ENCODE measurements at places on chromosomes 13 and 19.
A peak's percentile ranks its signal among the peaks of the same experiment; 100 is the strongest.

DNA sequence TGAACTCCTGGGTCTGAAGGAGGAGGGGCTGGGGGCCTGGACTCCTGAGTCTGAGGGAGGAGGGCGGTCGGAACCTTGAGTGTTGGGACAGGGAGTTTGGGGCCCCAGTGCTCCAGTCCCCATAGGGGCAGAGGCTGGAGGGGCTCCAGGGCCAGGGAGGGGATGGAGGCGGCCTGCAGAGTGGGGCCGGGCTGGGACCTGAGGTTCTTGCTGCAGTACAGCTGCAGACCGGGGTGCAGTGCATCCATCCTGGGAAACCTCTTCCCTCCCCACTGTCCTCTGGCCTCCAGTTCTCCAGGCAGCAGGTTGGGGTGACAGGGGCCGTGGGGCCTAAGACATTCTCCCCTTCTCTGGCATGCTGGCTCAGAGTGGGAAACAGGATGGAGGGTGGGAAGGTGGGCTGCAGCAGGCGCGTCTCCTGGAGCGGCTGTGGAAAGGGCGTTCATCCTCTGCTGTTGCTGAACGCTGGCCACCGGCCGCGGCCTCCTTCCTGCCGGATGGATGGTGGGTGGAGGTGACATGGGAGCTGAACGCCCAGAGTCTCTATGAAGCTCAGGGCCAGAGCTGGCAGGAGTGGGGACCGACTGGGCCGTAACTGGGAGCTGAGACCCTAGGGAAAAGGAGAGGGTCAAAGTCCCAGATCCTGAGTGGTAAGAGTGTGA is 1.6 kb downstream of the BRSK1 start:
- DNase-seq: no peak

DNA sequence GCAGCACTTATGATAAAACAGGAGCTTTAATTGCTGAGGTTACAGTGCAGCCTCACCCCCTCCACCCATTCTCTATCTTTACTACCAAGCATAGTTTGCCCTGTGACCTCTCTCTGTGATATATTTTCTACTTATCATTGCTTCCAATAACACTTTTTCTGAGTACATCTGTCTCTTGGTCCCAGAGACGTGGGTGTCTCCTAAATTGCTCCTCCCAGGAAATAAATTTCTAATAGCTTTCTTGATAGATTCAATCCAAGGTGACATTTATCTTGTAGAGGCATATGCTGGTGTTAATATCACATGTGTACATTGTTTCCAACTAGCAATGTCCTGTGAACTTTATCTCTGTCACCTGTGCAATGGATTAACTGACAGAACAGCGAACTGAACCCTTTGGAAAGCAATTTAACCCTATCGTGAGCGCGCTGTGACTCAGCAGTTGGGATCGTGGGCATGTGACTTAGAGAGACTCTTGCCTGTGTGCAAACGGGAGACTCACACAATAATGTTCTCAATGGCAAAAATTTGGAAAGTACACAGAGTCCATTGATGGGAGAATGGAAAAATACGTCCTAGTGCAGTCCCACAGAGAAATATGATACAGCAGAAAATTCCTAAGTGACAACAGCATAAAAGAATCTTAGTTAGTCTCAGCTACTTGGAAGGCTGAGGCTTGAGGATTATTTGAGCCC is 7.0 kb upstream of the MAP2K2 start:
- no peak for DNase-seq

DNA sequence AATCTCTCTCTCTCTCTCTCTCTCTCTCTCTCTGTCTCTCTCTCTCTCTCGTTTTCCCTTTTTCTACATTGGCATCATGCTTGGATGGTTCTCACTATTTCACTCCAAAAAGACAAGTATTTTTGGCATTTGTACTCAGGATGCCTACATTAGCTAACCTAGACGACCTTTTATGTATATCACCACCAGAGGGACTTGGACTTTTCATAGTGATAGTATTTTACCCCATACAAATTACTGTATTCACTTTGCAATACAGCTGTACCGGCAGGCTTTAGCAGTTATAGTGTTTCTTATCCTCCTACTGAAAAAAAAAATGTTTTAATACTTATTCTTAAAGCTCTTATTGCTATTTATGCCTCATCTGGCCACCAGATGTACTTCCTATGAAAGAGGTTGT is 687.2 kb upstream of the KLHL1 start:
- peak; percentile 40 for DNase-seq

- no peak for DNase-seq
Observed at GRCh38 chr13:77918391-77919245, at the start of gene EDNRB. EDNRB (minus strand) TSS chr13:77918831; CDS start chr13:77918573, 258 bp downstream.

GRCh38 chr13:79401259-79402070 is 4.6 kb downstream of the RBM26 start:
- DNase-seq: peak; percentile 49

GRCh38 chr19:2231621-2232221 is 4.4 kb downstream of the PLEKHJ1 start:
- no peak for DNase-seq

DNA sequence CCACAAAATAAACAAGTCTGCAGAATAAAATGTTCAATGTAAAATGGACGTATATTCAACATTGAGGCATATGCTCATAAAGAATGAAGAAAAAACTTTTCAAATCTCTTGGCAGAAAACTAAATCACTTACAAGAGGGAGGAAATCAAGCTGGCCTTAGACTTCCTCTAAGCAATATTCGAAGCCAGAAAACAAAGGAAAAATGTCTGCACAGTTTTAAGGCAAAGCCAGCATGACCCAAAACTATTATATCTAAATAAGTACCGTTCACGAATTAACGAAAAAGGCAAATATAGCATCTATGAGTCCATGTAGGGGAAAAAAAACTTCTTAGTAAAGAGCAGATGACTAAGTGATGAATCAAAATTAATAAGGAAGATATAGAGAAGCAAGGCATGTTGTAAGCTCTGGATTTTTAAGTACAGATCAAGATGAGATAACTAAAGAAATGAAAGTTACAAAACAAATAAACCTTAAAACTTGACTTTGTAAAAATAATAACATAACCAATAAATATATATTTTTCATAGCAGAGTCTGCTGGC is 101.3 kb downstream of the KCNRG start:
- DNase-seq: peak; percentile 47

- DNase-seq: peak; percentile 61
Observed at GRCh38 chr19:6047741-6048251, 62.5 kb downstream of the RFX2 start.

GRCh38 chr13:29594710-29595379 is 643 bp downstream of the SLC7A1 start:
- peak; percentile 48 for DNase-seq

GRCh38 chr19:24098359-24098758 is 11.4 kb downstream of the ZNF254 start:
- no peak for DNase-seq

- no peak for DNase-seq
Observed at GRCh38 chr13:43861863-43862262, 17.7 kb downstream of the CCDC122 start.

GRCh38 chr19:14544977-14545715 is 15.8 kb downstream of the TECR start:
- no peak for DNase-seq

DNA sequence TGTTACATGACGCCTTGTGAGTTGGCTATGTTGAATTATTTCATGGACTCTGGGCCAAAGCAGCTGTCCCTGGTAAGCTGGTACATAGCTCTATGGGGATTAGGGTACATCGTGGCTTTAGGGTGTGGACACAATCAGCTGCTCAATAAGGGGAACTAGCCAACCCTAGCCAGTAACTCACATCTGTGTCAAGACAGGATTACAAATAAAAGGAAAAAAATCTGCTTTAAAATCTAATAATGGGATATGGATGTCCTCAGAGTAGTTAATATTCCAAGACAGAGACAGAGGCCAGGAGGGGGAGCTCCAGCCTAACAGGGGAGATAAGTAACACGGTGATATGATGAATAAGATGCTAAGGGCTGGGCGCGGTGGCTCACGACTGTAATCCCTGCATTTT is 21.1 kb upstream of the ZNF766 start:
- peak; percentile 48 for DNase-seq

- no peak for DNase-seq
Observed at GRCh38 chr19:9981406-9982260, 28.7 kb downstream of the COL5A3 start.

DNA sequence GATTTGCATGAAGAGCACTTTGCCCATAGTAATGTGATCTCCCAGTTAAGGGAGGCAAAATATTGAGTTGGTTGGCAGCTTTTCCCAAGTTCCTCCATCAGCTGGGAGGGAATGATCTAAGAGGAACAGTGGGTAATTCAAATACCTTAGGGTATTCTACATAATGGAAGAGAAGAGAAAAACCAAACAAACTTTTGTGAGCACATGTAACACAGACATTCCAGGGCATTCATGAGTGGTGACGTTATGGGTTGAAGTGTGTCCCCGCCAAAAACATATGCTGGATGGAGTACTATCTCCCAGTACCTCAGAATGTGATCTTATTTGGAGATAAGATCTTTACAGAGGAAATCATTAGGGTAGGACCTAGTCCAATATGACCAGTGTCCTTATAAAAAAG is 220.1 kb downstream of the FOXO1 start:
- no peak for DNase-seq

DNA sequence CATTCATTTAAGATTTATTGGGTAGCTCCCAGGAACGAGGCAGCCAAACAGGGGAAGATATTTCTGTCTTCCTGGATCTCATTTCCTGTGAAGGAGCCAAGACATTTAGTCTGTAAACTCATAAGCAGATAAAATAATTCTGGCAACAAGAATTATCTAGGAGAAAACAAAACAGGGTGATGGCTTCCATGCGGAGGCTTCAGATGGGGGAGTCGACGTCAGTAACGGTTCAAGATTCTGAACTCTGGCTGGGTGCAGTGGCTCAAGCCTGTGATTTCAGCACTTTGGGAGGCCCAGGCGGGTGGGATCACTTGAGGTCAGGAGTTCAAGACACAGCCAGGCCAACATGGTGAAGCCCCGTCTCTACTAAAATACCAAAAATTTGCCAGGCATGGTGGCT is 1.3 kb downstream of the GNA15 start:
- no peak for DNase-seq

DNA sequence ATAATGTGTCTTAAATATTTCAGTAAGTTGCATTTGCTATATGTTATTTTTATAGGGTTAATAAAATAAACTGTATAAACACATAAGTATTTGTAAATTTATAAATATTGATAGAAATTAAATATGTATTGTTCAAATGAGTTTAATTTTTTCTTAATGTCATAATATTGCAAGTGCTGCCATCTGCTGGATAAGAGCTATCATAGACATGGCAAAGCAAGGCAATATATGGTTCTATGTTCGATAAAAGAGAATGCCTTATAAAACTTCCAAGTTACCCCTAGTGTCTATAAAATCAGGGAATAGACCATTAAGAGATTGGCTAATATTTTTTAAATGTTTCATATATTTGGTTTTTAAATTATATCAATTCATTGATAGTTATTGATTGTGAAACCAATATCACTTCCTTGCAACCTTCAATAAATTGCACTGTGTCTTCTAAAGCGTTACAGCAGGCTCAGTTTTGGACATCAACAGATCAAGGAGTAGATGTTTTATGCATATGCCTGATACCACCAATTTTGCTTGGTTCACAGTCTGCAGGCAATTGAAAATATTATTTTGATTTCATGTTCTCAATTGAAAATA is 29.0 kb upstream of the SLITRK6 start:
- peak; percentile 44 for DNase-seq

DNA sequence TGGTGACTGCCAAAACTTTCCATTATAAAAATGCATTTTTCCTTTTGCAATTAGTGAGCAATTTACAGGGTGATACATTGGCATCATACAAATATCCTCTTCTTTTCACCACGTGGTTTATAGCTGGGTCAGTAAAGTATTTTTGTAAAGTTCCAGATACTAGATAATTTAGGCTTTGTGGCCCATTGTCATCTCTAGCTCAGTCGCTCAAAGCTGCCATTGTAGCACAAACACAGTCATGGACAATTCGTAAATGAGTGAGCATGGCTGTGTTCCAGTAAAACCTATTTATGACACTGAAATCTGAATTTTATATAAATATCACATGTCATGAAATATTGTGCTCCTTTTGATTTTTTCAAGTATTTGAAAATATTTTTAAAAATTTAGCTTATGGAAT is 162.9 kb downstream of the USP12 start:
- DNase-seq: no peak

DNA sequence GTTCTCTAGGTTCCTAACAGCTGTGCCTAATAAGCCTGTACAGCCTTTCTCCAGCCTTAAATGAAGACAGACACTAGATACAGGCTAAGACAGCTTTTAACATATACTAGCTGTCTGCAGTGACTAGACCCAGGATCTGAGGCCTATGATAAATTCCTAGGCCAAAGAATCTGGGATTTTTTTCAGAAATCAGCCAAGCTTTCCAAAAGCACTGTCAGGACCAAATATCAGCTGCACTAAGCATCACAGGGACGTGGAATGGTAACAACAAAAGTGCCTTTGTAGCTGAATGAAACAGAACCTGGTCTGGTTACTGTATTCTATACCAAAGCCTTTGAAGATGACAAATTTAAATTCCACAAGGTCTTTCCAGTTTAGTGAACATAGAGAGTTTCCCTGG is 77.9 kb upstream of the DOCK9 start:
- no peak for DNase-seq

DNA sequence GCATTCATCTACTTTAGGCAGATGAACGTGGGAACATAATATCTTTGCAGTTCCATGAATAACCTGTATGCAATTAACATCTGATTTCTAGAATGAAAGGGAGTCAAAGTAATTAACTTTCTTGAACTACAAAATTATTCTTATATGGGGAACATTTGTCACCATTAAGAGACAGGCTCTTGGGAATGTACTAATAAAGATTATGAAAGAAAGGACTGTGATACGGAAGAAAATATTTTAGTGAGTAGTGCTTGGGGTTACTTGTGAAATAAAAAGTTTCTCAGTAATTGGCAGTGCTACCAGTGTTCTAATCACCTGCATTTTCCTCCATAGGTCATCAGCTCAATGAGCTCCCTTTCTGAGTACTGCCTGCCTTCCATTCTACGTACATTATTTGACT is 85.4 kb downstream of the FRY start:
- no peak for DNase-seq

- DNase-seq: no peak
Observed at GRCh38 chr19:32829345-32829896, 40.1 kb downstream of the SLC7A9 start.

DNA sequence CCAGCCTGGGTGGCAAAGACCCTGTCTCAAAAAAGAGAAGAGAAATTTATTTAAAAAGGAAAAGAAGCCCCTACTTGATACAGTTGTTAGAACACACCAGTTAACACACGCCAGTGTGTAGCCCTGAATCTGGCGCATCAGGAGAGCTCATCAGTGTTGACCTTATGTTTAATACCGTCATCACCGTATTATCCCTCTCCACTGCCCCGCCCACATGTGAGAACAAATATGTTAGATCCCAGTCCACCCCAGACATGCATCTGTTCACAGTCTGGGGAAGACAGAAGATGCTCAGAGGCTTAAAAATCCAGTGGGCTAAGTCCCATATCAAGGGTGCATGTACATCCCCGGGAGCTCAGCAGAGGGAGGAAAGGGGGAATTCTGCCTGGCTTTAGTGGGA is 155.2 kb downstream of the DPF1 start:
- no peak for DNase-seq
